ENCODE measurements at places on chromosomes 3 and 15.

- H3K4me3 ChIP-seq = no peak overlapping the region
- H3K36me3 ChIP-seq = peaks cover 57% of the 10 kb centered on the region
- H3K4me1 ChIP-seq = peaks cover 43% of the 10 kb centered on the region
- no peak overlapping the region for H3K27ac ChIP-seq
- no peaks in the 10 kb centered on the region for H3K27me3 ChIP-seq
- DNase-seq = no peak
These were observed 66.7 kb downstream of the MEF2A start for GRCh38 chr15:99632521-99632920.

- H3K27me3 ChIP-seq = no peaks in the 10 kb centered on the region
- DNase-seq = no peak
- no peaks in the 10 kb centered on the region for H3K36me3 ChIP-seq
- H3K27ac ChIP-seq = peak overlapping the region; percentile 38
These were observed 31.5 kb downstream of the CLEC3B start for GRCh38 chr3:45057557-45057956.

DNA sequence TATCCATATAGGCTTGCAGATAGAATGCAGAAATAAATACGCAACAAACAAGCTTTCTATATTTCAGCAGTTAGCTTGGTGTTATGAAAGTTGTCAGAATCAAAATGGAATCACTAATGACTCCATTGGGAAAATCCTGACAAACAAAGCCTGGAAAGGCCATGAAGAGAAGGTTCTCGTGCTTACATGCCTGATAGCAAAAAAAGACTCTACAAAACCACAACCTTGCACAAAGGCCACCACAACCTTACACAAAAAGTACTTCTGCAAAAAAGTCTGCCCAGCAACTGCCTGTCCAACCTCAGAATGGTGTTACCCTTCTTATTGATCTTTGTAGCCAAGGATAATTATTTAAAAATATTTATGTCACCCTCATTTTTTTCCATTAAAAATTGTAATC is 14.4 kb upstream of the PLSCR1 start:
- no peak for DNase-seq
- H3K4me3 ChIP-seq = no peak overlapping the region
- H3K36me3 ChIP-seq = no peaks in the 10 kb centered on the region
- peaks cover 7% of the 10 kb centered on the region for H3K27me3 ChIP-seq
- peaks cover 5% of the 10 kb centered on the region for H3K4me1 ChIP-seq

- H3K36me3 ChIP-seq = peaks cover 2% of the 10 kb centered on the region
- peaks cover 13% of the 10 kb centered on the region for H3K4me1 ChIP-seq
- H3K27ac ChIP-seq = no peak overlapping the region
- H3K27me3 ChIP-seq = no peaks in the 10 kb centered on the region
- DNase-seq = no peak
These were observed 3.9 kb downstream of the MST1R start for GRCh38 chr3:49899815-49900214.

DNA sequence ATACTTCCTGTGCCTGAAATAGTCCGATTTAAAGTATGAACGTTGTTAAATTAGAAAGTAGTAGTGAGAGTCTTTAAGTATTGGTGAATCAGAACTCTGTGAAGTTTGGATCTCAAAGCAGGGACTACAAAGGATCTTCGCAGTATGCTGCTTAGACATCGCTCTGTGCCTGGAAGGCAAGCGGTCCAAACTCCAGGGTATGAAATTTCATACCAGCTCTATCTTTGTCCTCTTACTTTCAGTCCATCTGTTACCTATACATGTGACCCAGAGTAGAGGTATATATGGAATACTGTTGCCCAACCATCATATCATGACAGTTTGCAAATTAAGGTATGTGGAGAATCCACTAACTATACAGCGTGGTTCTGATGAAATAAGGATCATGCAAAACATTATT is 34.5 kb downstream of the VPS8 start:
- H3K4me1 ChIP-seq = no peaks in the 10 kb centered on the region
- H3K4me3 ChIP-seq = no peak overlapping the region

DNA sequence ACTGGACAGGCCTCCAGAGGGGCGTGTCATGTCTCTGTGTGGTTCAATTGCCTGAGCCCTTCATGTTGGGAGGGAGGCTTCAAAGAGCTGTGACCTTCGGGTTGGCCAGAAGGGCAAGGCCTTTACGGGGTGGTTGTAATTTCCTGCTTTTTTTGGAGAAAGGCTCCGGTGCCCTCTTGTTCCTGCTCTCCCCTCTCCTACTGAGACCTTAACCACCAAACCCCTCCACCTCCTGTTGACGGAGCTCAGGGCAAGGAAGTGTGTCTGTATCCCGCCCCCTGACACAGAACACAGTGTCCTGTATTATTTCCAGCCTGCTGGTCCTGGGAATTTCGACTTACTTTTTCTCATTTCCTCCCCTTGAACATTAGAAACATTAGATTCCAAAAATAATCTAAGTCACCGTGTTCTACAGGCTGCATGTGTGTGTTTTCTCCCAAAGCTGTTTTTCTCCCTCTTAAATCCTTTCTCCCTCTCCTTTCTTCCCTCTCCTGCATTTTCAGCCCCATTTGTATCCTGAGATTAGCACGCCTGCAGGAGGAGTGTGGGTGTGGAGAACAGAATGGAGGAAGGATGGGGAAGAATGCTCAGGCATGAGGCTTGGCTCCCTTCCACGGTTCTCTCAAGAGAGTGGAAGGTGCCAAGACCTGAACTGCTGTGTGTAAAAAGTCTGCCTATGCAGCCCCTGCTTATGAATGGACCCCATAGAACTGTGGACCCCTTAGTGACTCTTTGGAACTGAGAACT is 285.4 kb upstream of the ROPN1 start:
- no peak overlapping the region for H3K4me3 ChIP-seq
- H3K27ac ChIP-seq = no peak overlapping the region
- no peak for DNase-seq
- H3K27me3 ChIP-seq = peaks cover 4% of the 10 kb centered on the region

GRCh38 chr15:81321667-81322066 is 2.3 kb downstream of the STARD5 start:
- no peaks in the 10 kb centered on the region for H3K27me3 ChIP-seq
- no peak overlapping the region for H3K27ac ChIP-seq
- no peak overlapping the region for H3K4me3 ChIP-seq
- DNase-seq = no peak

- no peaks in the 10 kb centered on the region for H3K36me3 ChIP-seq
- no peak for DNase-seq
- peaks cover 22% of the 10 kb centered on the region for H3K27me3 ChIP-seq
- no peak overlapping the region for H3K4me3 ChIP-seq
- no peak overlapping the region for H3K27ac ChIP-seq
- peaks cover 10% of the 10 kb centered on the region for H3K4me1 ChIP-seq
These were observed 181.0 kb downstream of the UACA start for GRCh38 chr15:70582143-70582945.

DNA sequence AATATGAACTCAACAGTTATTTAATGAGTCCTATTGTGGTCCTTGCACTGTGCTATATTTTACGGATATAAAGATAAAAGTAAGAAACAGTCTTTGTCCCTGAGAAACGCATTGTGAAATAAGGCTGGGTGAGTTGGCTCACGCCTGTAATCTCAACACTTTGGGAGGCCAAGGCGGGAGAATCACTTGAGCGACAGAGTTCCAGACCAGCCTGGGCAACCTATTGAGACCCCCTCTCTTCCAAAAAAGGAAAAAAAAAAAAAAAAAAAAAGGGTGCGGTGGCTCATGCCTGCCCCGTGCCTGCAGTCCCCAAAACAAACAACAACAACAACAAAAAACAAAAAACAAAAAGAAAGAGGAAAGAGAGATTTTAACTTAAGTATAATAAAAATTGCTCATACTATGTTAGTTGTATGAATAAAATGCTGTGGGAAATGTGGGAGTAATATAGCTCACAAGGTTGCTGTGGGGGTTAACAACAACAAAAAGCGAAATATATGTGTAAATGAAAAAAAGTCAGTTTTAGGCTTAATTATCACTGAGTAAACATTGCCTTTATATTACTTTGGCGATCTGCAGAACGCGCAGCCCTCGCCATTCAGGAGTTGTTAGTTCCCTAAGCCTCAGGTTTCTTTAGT is 461 bp upstream of the FNDC3B start:
- peak overlapping the region; percentile 89 for H3K4me3 ChIP-seq
- H3K4me1 ChIP-seq = peaks cover 40% of the 10 kb centered on the region
- H3K36me3 ChIP-seq = peaks cover 8% of the 10 kb centered on the region
- no peaks in the 10 kb centered on the region for H3K27me3 ChIP-seq
- no peak for DNase-seq
- peak overlapping the region; percentile 97 for H3K27ac ChIP-seq

DNA sequence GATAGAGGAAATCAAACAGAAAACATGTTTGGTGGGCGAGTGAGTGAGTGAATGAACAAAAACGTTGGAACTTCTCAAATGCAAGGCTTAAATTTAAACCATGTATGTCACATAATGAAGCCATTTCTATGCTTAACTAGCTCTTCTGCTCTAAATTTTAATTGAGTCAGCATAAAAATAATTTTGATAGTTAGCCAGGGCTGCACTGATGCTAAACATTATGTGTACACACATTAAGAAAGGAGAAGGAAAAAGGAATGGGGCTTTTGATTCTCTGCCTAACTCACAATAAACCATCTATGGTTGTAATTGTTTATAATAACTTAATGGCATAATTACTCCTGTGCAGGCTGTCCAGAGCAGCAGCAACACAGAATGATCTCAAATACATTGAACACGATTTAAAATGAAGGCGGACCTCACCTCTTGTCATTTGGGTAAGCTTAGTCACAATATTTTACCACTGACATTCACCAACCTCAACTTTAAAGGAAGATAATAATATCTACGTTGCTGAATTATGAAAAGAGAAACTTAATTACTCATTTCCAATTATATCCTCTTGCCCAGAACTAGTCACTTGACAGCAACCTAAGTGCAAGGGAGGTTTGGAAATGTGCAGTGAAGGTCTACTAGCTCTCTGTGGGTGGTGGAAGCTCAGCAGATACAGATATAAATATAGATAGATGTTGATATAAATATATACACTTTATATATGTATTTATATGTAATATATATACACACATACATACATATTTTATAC is 318.4 kb upstream of the TRIM42 start:
- H3K27me3 ChIP-seq = peaks cover 8% of the 10 kb centered on the region
- no peak overlapping the region for H3K4me3 ChIP-seq
- no peaks in the 10 kb centered on the region for H3K36me3 ChIP-seq
- no peaks in the 10 kb centered on the region for H3K4me1 ChIP-seq
- H3K27ac ChIP-seq = no peak overlapping the region
- DNase-seq = no peak

GRCh38 chr3:49721896-49722781 is 1.6 kb downstream of the GMPPB start:
- H3K27ac ChIP-seq = peak overlapping the region; percentile 97
- peaks cover 71% of the 10 kb centered on the region for H3K36me3 ChIP-seq
- no peaks in the 10 kb centered on the region for H3K27me3 ChIP-seq
- H3K4me1 ChIP-seq = peaks cover 57% of the 10 kb centered on the region
- DNase-seq = no peak

- peak overlapping the region; percentile 98 for H3K27ac ChIP-seq
- H3K36me3 ChIP-seq = peaks cover 79% of the 10 kb centered on the region
- peak overlapping the region; percentile 98 for H3K4me3 ChIP-seq
These were observed 793 bp upstream of the FANCD2 start for GRCh38 chr3:10025205-10026083.

DNA sequence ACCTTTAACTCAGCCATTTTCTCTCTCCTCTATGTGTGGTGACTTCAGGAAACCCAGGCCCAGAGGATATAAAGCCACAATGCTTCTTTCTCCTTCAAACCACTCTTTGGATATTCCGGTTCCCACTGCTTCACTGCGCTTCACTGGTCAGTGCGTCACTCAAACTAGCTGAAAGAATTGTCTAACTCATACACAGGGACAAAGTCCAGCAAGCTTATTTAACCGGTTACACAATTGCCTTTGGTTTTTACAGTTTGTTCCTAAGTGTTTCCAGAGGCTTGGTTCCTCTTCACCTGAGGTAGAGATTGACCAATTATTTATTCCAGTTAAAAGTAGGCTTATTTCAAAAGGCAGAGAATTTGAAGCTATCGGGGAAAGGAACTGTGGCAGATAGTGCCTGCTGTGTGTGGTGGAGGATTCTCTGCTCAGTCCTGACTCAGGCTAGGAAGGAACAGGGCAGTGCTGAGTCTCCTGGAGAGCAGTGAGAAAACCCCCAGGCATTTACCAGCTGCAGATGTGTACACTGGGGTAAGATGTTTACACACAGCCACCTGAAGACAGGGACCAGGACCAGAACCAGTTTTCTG is at the start of gene HGD:
Gene HGD, minus strand, starts transcription at position 145 of the 587 bp plus-strand sequence. Its CDS starts 128 bp downstream, at position 17.
- peaks cover 3% of the 10 kb centered on the region for H3K27me3 ChIP-seq
- H3K4me3 ChIP-seq = no peak within 1 kb of the TSS
- no peak for DNase-seq
- H3K4me1 ChIP-seq = peaks cover 3% of the 10 kb centered on the region

- no peak for DNase-seq
- H3K4me1 ChIP-seq = no peaks in the 10 kb centered on the region
- no peaks in the 10 kb centered on the region for H3K36me3 ChIP-seq
- no peak overlapping the region for H3K4me3 ChIP-seq
- no peak overlapping the region for H3K27ac ChIP-seq
- no peaks in the 10 kb centered on the region for H3K27me3 ChIP-seq
These were observed 40.4 kb downstream of the TM2D3 start for GRCh38 chr15:101611580-101612299.

GRCh38 chr15:99059010-99059981 is 45.6 kb upstream of the SYNM start:
- H3K27me3 ChIP-seq = peaks cover 60% of the 10 kb centered on the region
- H3K36me3 ChIP-seq = no peaks in the 10 kb centered on the region
- peak overlapping the region; percentile 64 for H3K4me3 ChIP-seq
- H3K27ac ChIP-seq = no peak overlapping the region
- DNase-seq = peak; percentile 76
- H3K4me1 ChIP-seq = peaks cover 7% of the 10 kb centered on the region

Measured in activated T-cell treated with anti-CD3 and anti-CD28 coated beads, Interleukin-2, amount 50 U/mL, for 24 hours (primary cell).